ENCODE measurements at places on chromosomes 5 and 9.

- no peak for DNase-seq
Observed at GRCh38 chr5:156800929-156801328, 49.2 kb upstream of the PPP1R2B start.

DNA sequence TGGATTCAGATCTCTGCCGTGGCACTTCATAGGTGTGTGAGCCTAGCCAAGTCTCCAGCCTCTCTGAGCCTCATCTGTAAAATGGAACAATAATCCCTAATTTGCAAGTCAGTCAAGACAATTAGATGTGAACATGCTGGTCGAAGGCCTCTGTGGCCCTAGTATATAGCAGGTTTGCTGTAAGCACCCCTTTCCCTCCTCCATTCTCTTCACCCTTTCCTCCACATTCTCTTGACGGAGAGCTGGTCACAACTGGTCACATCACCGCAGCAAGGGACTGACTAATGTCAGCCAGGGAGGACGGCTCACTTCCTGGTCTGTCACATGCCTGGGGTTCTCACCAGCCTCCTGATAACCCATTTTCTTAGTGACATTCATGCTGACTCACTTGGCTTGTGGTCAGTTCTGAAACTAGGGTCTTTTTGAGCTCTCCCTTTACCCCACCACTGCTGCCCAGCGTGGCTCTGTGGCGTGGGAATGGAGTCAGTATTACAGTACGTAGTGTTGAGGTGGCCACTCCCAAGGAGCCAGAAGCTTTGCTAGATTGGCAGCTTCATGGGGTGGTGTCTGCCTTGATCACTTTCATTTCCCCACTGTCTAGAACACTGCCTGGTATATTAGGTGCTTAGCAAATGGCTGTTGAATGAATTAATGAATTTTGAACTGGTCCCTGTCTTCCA lies 47.8 kb downstream of the ERGIC1 start:
- no peak for DNase-seq

GRCh38 chr5:55072666-55073065 lies 29.8 kb upstream of the GZMA start:
- DNase-seq, result no peak

- DNase-seq, result no peak
Observed at GRCh38 chr5:76439201-76439600, 36.1 kb downstream of the IQGAP2 start.

DNA sequence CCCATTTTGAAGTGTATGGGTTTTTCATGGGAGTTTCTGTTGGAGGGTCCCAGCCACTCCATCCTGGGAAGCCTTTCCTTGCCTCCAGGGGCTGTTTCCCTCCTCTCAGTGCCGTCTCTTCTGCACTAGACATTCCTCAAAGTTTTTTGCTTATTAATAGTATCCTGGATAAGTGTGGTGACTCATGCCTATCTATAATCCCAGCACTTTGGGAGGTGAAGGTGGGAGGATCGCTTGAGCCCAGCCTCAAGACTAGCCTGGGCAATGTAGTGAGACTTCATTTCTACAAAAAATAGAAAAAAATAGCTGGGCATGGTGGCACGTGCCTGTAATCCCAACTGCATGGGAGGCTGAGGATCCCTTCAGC lies 43.1 kb downstream of the RALGPS1 start:
- DNase-seq, result no peak

DNA sequence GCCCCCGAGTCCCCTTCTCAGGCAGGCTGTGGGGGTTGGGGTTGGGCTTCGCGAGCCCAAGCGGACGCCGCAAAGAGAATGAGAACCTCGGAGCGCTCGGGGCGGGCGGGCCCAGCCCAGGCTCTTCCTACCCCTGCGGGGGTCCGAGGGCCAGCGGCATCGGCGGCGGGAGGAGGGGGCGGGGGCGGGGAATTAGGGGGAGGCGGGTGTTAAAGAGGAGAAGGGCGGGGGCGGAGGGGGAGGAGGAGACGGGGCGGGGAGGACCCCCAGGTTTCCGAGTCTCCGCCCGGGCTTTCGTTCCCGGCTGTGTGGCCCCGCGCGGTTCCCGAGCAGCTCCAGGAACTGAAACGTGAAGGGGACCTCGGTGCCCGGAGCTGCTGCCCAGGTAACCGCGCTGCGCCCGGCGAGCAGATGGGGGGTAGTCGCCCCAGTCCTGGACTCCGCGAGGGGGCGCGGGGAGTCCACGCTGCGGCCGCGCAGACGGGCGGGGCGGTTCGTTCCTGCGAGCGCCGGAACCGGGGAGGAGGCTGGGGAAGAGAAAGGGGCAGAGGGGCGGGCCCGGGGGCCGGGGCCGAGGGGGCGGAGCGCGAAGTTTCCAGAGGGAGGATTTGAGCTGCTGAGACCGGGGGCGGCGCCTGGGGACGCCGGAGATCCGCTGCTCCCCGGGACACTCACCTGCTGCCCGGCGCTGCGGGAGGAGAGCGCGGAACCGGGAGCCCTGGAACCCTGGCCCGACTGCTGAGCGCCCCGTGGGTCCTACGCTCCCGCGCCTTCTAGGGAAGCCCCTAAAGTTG lies 38.4 kb upstream of the PLEKHG4B start:
- peak; percentile 87 for DNase-seq

GRCh38 chr9:122807271-122807900 lies 7.5 kb downstream of the OR1K1 start:
- no peak for DNase-seq
